ENCODE measurements at places on chromosomes 16 and 17.

DNA sequence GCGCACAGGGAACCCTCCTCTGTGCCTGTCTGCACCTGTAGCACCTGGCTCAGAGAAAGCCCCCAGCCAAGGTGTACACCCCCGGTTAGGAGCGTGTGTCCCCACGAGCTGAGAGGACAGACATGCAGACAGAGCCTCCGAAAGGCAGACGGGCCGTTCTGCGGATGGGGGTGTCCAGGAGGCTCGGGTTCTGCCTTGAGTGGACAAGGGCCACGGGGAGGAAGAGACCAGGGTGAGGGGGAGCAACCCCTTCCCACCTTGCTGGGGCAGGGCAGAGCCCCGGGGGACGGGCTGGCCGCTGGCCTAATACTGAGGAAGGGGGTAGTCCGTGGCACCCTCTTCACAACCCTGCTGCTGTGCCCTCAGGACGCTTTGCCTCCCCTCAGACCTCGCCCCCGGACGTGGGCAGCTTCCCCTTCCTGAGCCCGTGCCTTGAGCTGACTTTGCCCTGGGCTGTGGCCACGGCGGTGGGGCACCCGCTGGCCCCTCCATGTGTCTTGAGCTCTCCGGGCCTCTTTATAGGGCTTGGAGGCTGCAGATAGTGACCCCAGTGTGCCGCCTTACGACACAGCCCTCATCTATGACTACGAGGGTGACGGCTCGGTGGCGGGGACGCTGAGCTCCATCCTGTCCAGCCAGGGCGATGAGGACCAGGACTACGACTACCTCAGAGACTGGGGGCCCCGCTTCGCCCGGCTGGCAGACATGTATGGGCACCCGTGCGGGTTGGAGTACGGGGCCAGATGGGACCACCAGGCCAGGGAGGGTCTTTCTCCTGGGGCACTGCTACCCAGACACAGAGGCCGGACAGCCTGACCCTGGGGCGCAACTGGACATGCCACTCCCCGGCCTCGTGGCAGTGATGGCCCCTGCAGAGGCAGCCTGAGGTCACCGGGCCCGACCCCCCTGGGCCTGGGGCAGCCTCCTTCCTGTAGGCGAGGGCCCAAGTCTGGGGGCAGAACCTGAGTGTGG is 5.7 kb downstream of the SLC22A31 start:
- no peak for DNase-seq

- no peak for DNase-seq
Measured at GRCh38 chr16:69508033-69508755, 57.6 kb upstream of the NFAT5 start.

GRCh38 chr16:9625122-9625521 is 533.7 kb downstream of the HAPSTR1 start:
- DNase-seq: no peak

GRCh38 chr17:68399638-68400403 is 57.5 kb downstream of the WIPI1 start:
- no peak for DNase-seq

DNA sequence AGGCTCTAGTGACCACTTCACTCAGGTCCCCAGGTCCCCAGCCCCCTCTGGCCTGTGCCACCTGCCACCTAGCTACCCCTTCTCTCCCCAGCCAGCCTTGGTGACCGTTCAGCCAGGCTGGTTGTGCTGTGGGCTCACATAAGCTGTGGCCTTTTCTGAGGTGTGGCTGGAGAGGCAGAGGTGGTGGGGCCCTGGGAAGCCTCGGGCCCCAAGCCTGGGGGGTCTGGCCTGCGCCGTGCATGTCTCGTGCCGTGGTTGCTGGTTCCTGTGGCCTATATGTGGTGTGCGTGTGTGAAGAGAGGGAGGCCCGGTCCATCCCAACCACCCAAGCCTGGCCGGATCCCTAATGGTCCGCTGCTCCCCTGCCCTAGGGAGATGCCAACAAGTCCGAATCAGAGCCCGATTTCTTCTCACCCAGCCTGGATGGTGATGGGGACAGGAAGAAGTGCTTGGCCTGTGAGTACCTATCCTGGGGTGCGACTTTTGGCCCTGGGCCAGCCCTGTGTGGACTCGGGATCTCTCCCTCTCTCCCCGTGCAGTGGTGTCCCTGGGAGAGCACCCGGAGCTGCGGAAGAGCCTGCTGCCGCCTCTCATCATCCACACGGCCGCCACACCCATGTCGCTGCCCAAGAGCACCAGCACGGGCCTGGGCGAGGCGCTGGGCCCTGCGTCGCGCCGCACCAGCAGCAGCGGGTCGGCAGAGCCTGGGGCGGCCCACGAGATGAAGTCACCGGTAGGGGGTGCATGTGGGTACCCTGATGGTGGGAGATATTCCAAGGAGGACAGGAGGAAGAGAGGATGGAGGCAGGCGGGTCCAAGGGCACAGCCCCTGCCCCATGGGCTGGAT is 35.9 kb downstream of the CACNA1G start:
- DNase-seq: no peak

DNA sequence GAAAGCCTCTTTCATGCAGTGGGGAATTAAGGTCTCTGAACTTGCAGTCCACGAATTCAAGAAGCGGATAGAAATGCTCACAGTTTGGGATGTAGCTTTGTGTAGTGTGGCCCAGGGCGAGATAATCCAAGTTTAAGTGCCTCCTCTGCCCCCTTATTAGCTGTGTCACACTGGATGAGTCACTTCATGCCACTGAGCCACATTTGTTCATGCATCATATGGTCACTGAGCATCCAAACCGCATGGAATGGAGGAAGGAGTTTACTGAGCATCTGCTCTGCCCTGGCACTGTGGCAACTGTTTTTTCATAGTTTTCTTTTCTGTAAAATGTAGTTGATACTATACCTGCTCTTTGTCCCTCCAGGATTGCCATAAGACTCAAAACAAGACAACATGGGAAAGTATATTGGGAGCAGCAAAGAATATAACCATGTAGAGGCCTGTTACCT is 15.1 kb upstream of the DHX8 start:
- DNase-seq: no peak

DNA sequence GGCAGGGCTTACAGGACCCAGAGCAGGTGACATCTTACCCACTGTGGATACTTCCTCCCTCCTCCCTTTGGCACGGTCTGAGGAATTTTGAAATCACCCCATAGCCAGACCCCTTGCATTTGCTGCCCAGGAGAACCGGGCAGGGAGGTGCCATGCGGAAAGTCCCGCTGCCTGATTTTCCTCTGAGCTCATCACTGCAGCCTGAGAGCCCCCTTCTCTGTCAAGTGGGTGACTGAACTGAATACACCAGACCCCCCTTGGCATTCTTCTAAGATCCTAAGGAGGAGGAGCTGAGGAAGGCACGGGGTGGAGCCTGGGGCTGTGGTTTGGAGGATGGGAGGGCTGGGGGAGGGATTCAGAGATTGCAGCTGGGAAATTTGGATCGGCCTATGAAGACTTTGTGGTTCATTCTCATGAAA is 173.4 kb downstream of the RAB11FIP4 start:
- no peak for DNase-seq

DNA sequence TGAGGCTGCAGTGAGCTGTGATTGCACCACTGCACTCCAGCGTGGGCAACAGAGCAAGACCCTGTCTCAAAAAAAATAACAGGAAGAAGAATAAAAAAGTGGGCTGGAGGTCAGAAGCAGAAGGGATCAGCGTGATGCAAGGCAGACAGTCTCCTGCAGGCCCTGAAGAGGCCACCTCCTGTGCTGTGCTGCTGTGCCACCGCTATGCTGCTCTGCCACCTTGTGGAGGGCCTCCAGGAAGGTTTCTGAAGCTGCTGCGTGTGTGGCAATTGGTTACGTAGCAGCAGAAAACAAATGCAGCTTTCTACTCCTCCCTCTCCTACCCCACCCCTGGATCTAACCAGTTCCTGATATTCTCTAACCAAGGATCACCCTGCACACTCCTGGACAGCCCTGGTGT is 815.5 kb downstream of the KCNJ18 start:
- no peak for DNase-seq

DNA sequence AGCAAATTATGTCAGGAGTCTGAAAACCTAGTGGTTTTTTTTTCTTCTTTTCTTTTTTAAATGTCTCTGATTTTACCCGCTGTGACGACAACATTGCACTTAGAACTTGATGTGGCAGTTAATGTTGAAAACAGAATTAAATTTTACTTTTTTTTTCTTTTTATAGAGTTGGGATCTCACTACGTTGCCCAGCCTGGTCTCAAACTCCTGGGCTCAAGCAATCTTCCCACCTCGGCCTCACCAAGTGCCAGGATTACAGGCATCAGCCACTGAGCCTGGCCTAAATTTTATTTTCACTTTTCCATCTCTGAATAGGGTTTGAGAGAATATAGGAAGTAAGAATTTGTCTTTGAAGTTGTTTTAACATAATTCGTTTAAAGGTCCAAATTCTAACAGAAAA is 52.6 kb downstream of the CDK12 start:
- no peak for DNase-seq

DNA sequence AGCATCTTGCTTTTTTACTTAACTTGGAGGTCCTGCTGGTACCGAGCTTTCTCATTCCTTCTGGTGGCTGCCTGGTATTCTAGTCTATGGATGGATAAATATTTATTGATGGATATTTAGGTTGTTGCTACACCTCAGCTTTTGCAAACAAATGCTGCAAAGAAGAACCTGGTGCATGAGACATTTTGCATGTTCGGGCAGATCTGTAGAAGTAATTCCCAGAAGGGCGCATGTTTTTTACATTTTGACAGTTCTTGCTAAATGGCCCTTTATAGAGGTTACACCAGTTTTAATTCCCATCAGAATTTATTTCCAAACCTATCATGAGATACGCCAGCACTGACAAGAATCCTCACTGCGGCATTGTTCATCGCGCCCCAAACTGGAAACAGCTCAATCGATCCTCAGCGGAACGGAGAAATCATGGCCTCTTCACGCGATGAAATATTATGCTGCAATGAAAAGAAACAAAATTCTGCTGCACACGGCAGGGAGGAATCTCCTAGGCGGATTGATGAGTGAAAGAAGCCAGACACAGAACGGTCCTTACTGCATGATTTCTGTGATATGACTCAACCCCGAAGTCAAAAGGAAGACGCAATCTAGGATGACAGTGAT is 68.0 kb upstream of the CREBBP start:
- no peak for DNase-seq

DNA sequence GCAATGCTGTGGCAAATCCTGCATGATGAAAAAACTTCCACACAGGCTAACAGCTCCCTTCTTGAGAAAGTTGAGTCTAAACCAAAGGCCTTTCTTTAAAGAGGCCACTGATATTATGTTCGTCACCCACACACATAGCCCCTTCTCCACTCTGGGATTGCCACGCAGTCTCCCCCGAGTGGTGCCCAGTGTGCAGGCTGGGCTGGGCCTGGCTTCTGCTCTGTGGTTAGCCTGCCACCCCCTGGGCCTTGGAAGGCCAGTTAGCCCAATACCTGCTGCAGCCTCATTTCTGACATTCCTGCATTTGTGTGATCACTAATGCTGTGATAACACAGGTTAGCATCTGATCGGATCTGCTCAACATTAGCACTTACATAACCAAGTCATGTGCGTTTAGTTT is 44.8 kb downstream of the CDH3 start:
- no peak for DNase-seq

DNA sequence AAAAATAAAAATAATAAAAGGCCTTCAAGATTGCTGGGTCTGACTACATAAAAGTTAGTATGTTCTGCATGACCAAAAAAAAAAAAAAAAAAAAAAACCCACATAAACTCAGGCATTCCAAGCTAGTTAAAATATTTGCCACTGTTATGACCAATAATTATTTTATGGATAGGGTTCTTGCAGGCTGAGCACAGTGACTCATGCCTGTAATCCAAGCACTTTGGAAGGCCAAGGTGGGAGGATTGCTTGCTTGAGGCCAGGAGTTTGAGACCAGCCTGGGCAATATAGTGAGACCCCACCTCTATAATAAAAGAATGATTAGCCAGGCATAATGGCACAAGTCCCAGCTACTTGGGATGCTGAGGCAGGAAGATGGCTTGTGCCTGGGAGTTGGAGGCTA is 8.1 kb downstream of the SCNN1B start:
- no peak for DNase-seq

DNA sequence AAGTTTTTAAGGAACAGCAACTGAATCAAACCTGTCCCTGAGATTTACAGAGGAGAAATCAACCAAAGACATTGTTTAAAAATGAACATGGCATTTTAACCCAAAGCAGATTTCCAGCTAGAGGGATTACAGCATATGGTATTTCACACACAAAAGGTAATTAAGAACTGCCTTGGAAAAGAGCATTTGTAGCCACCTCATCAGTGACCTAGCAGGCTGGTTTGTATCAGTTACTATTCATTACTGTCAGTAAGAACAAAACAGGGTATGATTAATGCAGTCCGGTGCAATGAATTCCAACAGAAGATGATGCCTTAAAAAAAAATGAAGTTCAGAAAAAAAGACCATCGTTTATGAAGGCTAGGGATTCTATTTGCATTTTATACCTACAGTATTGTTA is 219.9 kb downstream of the CHD9NB start:
- DNase-seq: no peak

GRCh38 chr16:85042606-85043005 is 15.0 kb downstream of the KIAA0513 start:
- no peak for DNase-seq

DNA sequence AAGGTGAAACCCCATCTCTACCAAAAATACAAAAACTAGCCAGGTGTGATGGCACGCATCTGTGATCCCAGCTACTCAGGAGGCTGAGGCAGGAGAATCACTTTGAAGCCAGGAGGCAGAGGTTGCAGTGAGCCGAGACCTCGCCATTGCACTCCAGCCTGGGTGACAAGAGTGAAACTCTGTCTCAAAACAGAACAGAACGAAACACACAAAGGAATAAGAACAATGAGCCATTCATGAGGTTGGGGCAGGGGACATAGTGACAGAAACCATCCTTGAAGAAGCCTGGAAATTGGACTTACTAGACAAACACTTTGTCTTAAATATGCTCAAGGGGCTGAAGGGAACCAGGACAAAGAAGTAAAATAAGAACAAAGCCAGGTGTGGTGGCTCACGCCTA is 39.4 kb downstream of the WDR45B start:
- no peak for DNase-seq

DNA sequence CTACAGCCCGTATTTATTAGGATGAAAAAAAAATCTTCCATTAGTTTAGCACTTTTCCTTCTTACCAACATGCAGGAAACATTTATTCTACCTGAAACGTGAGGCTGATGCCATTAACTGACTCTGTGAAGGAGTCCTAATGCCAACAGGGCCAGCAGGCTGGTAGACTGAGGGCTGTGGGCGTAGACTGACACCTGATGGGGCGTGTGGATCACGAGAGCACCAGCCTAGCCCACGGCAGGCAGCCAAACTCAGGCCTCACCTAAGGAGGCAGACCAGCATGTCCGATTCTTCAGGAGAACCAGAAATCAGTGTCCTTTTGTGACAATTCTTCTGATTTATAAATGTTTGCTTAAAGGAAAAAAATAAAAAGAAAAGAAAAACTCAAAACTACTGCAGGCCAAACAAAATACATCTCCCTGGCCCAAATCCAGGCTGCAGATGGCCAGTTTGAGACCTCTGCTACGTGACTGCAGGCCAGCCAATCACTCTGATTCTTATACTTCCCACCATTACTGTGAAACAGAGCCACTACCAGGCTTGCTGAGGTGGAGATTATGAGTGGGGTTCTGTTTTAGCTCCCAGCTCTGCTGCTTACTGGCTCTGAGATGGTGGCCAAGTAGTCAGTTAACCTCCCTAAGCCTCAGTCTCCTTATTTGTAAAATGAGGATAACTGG is 66.5 kb downstream of the GNAO1 start:
- no peak for DNase-seq
